Umbilical cord (tissue), 2 donors: ENCODE measurements at places on chromosomes 5 and 9.

DNA sequence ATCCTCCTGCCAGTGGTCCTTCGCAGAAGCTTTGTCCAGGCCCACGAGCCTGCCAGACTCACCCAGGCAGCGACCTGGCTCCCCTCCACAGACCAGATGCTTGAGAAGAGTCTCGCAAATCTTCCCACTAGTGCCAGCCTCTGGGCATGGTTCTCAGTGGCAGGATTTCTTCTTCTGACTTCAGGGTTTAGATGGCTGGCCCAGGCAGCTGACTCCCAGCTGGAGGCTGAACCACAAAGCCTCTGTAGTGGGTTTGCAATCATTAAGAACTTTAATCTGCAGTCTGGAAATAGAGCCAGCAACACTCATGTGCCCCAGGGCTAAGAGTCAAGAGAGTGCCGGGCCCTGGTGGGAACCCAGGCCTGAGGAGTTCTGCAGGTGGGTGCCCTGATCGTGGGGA lies 90.6 kb upstream of the ICE1 start:
- no peak for DNase-seq

DNA sequence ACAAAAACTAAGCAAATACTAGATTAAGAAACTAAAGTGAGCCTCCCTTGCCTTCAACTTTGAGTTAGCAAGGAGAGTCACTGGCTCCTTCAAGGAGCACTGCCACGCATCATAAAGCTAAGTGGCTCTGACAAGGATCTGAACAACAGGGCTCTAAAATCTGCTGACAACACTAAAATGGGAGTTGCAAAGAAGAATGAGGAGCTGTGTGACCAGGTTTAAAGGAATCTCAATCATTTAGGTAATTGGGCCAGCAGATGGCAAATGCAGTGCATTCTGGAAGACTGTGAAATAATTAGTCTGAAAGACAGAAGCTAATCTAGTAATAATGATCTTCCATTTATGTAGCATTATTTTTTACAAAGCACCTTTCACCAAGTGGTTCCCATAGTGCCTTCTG lies 297.0 kb upstream of the TAS2R1 start:
- peak; percentile 15 for DNase-seq

GRCh38 chr9:71655141-71655540 lies 113.2 kb downstream of the CEMIP2 start:
- DNase-seq, result no peak

DNA sequence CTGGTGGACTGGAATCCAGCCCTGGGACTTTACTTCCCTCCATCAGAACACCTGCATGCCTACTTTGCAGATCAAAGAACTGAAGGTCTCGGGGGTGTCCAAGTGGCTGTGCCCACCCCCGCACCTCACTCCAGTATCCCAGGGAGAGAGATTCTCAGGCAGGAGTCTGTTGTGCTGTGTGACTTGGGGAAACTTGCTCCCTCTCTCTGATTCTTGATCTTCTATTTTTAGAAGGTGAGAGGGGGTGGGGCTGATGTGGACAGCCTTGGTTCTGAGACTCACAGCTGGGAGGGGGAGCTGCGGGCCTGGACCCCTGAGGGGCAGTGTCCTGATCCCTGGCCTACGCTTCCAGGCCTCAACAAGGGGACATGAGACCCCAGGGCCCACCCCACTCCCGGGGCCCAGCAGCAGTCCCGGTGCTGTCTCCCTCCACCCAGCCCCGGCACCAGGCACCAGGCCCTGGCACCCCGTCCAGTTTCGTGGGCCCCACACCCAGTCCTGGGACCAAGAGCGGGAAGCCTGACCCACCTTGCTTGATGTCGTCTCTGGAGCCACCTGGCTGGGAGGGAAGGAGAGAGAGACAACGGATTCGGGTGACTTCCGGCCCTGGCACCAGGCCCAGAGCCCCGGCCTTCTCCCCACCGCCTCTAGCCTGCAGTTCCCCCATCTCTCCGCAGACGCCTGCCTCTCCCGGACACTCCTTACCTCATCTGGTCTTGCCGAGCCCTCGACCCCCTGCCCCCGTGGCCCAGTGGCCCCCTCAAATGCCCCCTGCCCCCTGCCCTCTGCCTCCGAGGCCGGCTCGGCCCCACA lies 74.0 kb upstream of the SPTLC1 start:
- DNase-seq, result no peak

GRCh38 chr9:135076876-135077430 lies 10.5 kb upstream of the OLFM1 start:
- no peak for DNase-seq

DNA sequence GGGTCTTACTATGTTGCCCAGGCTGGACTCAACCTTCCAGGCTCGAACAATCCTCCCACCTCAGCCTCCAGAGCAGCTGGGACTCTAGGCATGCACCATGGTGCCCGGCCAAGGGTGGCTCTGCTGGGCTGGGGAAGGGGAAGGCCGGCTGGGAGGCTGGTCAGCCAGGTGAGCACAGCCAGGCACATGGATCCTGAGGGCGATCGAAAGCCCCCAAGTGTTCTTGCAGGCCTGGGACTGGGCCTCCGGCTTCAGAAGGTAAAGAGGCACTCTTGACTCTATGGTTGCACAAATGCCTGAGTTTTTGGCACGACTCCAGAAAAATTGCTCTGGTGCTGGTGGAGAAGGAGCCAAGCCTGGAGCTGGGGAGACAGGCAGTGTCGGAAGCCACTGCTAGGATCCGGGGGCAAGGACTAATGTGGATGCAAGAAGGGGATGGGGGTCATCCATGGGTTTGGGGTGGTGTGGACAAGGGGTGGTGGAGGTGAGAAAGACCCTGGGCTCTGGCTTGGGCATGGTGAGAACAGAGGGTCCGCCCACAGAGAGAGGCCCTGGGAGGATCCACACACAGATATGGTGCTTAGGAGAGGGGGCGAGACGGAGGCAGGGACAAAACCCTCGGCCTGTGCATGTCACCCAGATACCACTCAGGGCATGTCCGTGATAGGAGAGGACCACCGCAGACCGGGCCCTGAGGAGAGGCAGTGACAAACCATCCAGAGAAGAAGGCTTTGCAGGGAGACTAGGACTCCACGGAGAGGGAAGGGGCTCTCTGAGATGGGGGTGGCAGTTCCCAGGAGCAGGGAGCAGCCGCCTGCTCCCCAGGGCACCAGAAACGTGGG lies 51.1 kb upstream of the COL5A1 start:
- peak; percentile 82 for DNase-seq

DNA sequence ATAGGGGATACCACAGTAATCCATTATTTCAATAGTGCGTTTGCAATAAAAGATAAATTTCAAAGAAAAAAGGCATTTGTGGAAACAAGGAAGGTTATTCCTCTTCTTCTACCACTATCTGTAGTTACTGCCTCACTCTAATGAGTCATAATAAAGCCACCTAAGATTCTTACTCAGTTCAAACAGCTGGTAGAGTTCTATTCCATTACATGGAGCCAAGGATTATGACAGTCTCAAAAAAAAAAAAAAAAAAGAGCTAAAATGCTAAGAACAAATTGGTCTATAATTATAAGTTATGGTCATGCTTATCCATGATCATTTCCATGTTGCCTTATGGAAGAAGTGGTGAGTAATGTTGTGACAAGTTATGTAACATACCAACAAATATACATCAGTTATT lies 46.3 kb downstream of the DENND1A start:
- DNase-seq, result no peak

DNA sequence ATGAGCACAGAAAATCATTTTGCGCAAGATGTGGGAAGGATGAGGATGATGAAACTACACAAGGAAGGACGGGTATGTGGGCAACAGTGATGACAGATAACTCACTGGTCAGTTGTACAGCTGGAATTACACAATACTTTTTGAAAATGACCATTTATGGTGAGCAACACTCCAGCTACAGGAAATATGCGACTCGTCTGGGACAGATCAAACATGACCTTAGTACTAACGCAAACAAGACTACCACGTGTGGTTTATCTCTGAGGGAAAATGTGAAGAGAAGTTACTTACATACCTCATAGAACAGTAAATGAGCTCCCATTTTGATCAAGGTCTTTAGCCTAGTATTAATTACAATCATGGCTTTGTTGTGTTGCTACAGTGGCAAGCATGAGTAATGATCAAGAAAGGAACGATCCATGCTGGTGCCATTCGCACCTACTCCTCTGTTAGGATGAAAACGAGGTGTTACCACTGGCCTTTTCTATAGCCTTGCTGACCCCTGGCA lies 456.9 kb downstream of the BNC2 start:
- peak; percentile 77 for DNase-seq

DNA sequence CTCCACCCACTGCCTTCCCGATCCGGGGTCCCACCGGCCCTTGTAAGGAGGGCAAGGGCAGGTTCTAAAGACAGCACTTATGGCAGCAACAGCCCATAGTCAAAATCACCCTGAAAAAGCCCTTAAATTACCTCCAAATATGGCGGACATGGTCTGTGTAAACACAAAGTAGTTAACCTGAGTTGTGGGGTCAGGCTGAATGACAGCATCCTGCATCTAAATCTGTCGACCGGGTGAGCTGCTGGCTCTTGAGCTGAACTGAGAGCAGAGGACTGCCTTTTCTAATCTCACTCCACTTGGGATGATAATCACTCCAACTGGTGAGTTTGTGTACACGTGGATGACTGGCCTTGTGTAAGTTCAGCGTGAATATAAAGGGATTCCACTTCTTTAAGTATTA lies 249.6 kb downstream of the DENND1A start:
- DNase-seq, result no peak
